ENCODE measurements at places on chromosomes 12 and 14.

- no peak for DNase-seq
Measured at GRCh38 chr14:92675976-92676375, 72.5 kb downstream of the LGMN start.

GRCh38 chr12:49905718-49906314, 2.1 kb upstream of the FAIM2 start:
- no peak for DNase-seq

DNA sequence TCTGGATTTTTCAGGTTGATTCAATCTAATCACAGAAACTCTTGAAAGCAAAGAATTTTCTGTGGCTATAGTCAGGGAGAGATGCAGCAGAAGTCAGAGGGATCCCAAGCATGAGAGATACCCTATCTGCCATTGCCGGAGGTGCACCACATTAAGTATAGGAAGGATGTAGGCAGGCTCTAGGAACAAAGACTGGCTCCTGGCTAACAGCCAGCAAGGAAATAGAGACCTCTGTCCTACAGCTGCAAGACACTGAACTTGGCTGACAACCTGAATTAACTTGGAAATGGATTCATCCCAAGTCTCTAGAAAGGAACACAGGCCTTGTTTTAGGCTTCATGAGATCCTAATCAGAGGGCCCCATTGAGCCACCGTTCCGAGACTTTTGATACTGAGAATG, 364.9 kb upstream of the FLRT2 start:
- DNase-seq = no peak

- DNase-seq = no peak
Measured at GRCh38 chr14:100134586-100134985, 24.9 kb downstream of the DEGS2 start.

DNA sequence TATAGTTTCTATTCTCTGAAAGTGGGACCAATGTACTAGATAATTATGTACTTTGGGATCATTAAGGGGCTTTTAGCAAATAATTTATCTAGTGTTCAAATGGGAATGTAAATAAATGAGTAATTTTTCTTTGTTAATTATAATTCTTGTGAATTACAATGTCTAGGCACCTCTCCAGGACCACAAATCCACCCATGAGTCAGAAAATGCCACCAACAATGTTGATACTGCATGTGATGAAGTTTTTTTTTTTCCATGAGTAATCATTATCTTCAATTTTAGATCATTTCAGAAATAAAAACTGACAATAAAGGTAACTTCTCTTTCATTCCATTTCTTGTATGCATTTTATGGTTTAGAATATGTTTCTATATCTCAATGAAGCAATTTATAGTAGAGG, 470.3 kb downstream of the VRK1 start:
- DNase-seq = no peak

DNA sequence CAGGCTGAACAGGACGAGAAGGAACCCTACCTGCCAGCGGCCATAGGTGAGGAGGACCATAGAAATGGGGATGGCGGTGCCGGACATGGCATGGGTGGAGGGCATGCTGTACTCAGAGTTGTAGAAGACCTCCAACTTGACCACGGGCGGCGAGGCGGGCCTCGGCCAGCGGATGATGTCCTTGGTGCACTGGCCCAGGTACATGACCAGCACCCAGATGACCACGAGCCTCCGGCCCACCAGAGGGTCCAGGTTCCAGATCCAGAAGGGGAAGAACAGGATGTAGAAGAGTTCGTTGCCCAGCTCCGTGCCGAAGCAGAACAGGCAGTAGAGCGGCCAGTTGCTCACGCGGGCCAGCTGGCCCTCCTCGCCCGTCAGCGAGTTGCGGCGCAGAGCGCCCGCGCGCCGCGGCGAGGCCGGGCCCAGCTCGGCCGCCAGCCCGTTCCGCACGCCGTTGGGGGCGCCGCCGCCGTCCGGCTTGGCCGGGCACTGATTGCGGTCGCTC, 582 bp downstream of the SGPP1 start:
- no peak for DNase-seq

- DNase-seq = no peak
Measured at GRCh38 chr12:53173085-53173715, 7.3 kb upstream of the ZNF740 start.

DNA sequence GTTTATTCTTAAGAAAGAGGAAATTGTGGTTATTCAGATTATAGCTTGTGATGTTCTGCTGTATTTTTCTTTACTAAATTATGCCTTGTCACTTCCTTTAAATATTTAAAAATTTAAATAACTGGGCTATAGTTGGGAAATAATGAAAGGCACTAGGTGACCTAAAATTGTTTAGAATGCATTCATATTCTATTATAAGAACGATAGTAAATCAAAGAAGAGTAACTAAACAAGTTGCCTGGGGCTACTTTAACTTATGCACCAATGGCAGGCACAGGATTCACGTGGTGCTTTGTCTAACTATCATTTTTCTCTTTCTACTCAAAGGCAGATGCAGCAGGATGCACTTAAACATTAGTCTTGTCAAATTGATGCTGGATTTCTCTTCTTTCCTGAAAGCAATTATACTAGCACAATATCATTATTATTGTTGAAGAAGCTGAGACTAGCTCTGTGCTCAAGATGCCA, 190.7 kb upstream of the PPFIA2 start:
- no peak for DNase-seq

DNA sequence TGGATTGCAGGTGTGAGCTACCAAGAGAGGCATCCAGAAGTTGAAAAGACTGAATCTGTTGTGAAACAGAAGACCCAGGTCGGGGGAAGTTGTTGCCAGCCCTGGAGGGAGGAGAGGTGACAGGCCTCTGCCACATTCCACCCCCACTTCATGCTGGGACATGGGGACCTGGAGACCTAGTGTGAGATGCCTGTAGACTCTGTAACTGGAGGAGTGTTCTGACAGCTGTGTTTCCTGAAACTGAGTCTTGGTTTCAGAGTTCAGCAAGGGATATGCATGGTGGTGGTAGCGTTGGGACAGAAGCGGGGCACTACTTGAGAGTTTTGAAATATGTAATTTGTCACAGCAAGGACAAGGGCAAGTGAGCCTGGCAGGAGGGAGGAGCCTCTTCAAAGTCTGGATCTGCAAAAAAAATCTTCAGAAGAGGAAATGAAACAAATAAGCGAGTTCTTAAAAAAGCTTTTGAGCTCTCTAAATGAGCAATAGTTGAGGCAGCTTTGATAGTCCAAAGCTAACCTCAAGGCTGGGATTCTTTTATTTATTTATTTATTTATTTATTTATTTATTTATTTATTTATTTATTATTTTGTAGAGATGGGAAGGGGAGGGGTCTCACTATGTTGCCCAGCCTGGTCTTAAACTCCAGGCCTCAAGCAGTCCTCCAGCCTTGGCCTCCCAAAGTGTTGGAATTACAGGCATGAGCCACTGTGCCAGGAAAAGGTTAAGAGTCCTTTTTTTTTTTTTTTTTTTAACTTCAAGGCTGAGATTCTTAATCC, 58.9 kb upstream of the EEA1 start:
- peak; percentile 2 for DNase-seq

GRCh38 chr12:106152334-106152733, 13.6 kb upstream of the NUAK1 start:
- no peak for DNase-seq

GRCh38 chr14:96914571-96915128, 117.5 kb downstream of the VRK1 start:
- DNase-seq = no peak

GRCh38 chr12:85277900-85278597, 2.0 kb upstream of the ALX1 start:
- DNase-seq = no peak

- DNase-seq = no peak
Measured at GRCh38 chr12:110355073-110355472, 48.4 kb downstream of the ANAPC7 start.

GRCh38 chr14:33962016-33962415, 11.1 kb upstream of the EGLN3 start:
- DNase-seq = no peak

DNA sequence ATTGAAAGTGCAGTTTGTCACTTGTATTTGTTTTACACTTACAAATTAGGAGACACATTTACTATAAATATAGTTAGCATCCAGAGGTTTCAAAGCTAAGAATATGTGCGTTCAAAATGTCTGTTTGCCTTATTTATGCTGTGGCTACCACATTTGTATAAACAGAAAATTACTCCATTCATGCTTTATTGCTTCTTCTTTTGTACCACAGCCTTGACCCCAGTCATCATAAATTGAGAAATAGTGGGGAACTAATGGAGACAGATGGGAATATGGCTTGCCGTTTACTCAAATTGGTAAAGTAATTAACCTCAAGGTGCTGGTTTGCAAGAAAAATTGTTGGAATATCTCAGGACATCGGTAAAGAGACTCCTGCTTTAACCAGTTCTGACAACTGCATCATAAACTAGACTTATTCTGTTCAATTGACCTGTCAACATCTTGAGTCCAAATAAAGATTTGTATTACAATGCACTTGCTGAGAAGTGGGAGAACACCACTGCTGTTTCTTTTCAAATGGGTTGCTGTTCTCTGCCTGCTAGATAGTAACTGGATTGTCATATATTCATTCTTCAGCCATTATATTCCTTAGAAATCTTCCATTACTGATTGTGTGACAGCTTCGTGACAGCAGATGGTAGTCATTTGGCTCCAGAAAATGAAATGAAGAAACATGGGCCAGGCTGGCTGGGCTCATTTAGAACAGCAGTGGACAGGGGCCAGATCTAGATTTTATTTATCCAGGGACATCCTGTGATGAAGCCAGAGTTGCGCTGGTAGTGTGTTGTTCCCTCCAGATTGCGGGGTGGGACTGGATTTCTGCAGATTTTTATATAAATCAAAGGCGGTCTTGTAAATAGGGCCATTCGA, 354.4 kb downstream of the EGLN3 start:
- no peak for DNase-seq

GRCh38 chr12:110361216-110361615, 42.3 kb downstream of the ANAPC7 start:
- no peak for DNase-seq

- DNase-seq = no peak
Measured at GRCh38 chr12:106138633-106139421, at the start of gene NUAK1. NUAK1 (minus strand) TSS chr12:106138954; CDS start chr12:106138653, 301 bp downstream.

GRCh38 chr12:75042125-75042524, 167.5 kb downstream of the KCNC2 start:
- no peak for DNase-seq

DNA sequence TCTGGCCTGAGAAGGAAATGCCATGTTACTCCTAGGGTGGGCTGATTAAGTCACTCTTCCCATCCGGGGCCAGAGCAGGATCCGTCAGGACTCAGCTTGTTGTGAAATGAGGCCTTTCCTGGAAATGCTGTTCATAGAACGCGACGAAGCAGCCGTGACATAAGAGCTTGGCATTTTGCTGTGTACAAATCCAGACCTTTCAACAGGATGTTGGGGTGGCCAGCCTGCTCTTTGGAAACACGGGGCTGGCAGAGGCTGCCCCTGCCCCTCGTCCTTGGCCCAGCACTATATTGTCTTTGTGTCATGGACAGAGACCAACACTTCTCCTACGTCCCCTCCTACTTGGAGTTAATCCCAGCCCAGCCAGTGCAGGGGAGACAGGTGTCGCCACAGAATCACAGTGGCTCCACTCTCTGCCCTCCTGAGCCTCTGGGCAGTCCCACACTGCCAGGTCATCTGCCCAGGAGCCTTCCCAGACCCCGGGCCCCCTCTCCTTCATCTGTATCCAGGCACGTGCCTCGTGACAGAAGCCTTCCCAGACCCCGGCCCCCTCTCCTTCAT, 18.6 kb upstream of the EIF5 start:
- no peak for DNase-seq
